ENCODE measurements at places on chromosomes 1 and 21. TPM values are rescaled to one million over a fixed set of nuclear protein-coding genes. Genes with fewer than 3 reads are reported as not detected.

DNA sequence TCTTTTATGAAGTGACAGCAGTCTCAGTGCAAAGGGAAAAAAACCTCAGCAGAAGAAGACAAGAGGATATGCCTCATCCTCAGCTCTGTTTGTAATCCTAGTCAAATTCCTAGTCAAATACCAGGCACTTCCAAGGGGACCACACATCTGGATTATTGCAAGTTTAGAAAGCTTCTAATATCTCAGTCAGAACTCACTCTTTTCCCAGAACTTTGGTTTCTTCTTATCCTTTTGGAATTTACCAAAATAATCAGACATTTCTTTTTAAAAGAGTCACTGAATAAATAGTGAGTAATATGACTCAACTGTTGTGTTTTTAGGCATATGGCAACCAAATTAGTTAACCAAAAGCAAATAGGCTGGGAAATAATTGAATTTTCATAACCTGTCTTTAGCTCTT lies 47.8 kb downstream of the PRRX1 start:
- DNase-seq = no peak

DNA sequence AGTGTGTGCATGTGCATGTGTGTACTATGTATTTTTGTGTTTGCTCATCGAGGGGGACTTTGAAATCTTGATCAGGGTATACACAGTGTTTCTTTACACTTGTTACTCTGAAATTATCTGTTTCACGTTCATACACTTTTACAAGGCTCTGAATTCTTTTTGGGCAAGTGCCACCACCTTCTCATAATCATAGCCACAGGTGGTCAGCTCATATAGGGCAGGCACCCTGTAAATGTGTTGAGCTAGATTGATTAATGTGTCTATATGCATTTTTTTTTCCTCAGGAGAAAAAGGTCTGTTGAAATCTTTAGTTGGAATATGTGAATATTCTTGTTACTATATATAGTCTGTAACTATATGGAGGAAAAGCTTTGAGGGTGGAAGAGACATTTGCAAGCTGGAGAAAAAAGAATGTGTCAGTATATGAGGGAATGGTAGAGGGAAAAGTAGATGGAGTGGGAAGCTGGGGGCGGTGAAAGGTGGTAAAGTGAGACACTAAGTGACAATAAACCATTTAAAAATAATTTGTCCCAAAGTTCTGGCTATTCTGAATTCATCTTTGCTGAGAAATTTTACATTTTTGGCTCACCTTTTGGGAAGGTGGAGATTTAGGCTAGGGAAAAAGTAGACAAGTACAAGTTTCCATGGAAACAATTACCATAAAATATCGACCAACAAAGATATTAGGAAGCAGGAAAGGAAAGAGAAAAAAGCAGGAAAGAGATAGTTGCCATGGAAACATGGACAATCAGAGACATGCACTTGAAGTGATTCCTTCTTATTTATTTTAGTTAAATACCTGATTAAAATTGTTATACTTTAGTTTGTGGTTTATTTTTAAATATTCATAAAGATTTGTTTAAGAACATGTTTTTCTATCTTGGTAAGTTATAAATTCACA lies 277.5 kb downstream of the PDE4B start:
- DNase-seq = no peak

- no peak for DNase-seq
These were observed 7.2 kb downstream of the PHGDH start for GRCh38 chr1:119718972-119719371.

- DNase-seq = no peak
These were observed 391.8 kb downstream of the MATN1 start for GRCh38 chr1:30331415-30332065.

- no peak for DNase-seq
These were observed 23.0 kb upstream of the GUCA2B start for GRCh38 chr1:42130061-42130660.

Gene ANGPTL7
- not detected for total RNA-seq

GRCh38 chr21:30148906-30149305 lies 17.7 kb downstream of the CLDN17 start:
- DNase-seq = no peak

DNA sequence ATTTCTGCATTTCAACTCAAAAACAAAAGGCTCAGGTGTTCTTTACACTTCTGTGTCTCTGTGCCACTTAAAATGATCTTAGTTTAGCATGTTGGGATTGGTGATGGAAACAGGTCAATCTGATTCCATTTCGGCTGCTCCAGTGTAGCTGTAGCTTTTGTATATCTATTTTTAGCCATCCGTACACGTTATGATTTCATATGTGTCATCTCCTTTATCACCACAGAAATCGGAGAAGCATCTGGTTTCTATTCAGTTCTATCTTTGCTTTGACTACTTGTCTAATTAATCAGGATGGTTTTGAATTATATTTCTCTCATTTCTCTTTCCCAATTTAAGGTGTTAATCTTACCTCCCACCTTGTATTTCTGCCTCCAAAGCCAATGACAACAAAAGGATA lies 41.1 kb downstream of the RGS21 start:
- no peak for DNase-seq

- no peak for DNase-seq
These were observed 3.8 kb upstream of the INKA2 start for GRCh38 chr1:111742938-111743549.

Gene RUNX1
- 10.6 TPM for total RNA-seq

Gene KIAA1614
- total RNA-seq = 0.20 TPM

Gene ZNF683
- total RNA-seq = not detected

Gene SFPQ
- total RNA-seq = 253 TPM

GRCh38 chr1:33111965-33112364 lies 31.0 kb downstream of the AZIN2 start:
- DNase-seq = no peak

Gene SLAMF6
- not detected for total RNA-seq

Gene PER3
- 0.92 TPM for total RNA-seq

Gene TMEM52
- total RNA-seq = 2.8 TPM

- DNase-seq = no peak
These were observed 228.8 kb downstream of the PBX1 start for GRCh38 chr1:164787834-164788231.

DNA sequence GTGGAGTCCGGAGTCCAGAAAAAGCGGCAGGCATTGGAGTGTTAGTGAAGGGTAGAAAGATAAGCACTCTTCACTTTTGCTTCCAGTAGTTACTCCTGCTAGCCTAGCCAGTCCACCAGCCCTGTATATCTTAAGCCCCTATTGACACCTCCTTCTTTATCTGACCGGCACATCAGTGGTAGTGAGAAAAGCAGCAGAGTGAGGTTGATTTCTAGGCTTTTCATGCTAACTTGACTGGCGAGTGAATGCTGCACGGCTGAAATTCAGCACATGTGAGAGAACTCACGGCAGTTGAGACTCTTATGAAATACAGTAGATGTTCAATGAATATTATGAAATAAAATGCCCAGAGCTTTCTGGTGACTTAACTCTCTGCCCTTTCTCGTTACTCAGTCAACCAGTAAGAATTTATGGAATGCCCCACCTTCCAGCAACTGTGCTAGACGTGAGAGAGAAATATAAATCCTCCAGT lies 128.2 kb downstream of the CACHD1 start:
- DNase-seq = peak; percentile 29

Gene TACSTD2
- total RNA-seq = not detected

GRCh38 chr1:1021010-1021919 lies 1.3 kb downstream of the AGRN start:
- no peak for DNase-seq

GRCh38 chr1:198660341-198661261 lies 21.8 kb downstream of the PTPRC start:
- no peak for DNase-seq

DNA sequence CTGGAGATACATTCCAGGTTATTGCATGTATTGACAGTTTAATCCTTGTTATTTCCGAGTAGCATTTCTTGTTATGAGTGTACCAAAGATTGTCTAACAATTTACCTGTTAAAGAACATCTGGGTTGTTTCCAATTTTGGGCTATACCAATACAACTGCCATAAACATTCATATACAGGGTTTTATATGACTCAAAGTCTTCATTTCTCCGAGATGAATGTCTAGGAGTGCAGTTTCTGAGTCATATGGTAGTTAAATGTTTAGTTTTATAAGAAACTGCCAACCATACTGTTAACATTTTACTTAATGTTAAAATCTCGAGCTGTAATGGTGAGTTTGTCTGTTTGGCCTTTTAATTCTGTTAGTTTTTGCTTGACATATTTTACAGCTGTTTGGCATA lies 10.0 kb downstream of the RAB4A start:
- no peak for DNase-seq

GRCh38 chr1:97505816-97506215 lies 415.0 kb downstream of the DPYD start:
- DNase-seq = no peak

DNA sequence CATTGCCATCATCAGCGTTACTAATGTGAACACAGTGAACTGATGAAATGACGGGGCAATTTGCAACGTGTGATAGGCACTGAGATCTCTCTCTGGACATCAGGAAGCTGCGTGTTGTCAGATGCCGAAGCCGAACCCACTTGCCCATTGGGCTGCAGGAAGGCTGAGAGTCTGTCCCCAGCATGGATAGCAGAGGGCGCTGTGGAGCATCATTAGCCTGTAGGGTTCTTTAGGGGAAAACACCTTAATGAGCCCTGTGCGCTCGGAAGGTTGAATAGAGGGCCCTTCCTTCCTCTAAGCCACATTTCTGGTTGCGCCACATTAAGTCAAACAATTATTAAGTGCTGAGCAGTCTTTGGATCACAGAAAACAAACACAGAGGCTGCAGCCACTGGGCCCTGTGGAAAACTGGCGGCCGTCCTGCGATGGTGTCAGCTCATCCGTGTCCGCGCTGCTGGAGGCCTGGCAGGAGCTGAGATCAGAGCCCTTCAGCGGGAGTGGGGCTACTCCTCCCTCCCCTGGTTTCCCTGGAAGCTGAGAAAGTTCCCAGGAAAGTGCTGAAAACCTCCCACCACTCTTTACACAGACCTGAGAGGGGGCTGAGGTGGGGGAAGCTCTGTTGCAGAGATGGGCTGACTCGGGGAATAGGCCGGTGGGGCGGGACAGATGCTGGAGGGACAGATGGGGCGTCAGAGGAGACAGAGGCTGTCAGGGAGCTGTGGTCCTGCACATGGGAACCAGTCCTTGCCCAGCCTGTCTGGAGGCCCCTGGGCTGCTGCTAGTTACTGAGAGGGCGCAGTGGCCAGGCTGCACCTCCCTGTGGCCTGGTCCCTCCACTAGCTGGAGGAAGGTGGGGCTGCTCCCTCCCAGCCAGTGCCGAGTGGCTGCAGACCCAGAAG lies 12.7 kb downstream of the TFF2 start:
- DNase-seq = peak; percentile 37

- DNase-seq = no peak
These were observed 73.2 kb downstream of the PRKACB start for GRCh38 chr1:84217239-84217638.

- DNase-seq = no peak
These were observed 736 bp downstream of the KCNC4 start for GRCh38 chr1:110210604-110211495.

DNA sequence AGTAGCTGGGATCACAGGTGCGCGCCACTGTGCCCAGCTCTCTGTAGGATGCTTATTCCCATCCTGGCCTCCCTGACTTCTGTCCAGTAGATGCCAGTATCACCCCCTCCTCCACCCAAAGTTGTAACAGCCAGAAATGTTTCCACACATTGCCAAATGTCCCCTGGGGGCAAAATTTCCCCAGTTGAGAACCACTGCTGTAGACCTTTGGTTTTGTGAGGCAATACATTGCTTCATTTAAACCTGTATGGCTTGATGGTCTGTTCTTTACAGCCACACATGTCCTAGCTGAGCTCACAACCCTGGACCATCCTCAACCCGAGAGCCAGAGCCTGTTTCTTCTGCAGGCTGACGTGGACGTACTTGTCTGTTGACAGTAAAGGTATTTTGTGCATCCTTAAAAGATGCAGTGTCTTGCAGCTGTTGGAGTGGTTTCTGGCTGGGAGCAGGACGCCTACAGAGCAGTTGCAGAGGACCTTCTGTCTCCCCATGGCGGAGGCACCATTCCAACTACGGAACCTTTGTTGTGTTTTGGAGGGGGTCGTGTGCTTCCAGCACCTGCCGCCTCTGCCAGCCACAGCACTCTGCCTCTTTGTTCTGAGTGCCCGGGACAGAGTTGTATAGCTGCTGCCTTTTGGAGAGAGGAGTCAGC lies 26.6 kb downstream of the DOP1B start:
- DNase-seq = no peak

Gene KIAA0040
- 5.0 TPM for total RNA-seq

Gene LMX1A
- not detected for total RNA-seq

DNA sequence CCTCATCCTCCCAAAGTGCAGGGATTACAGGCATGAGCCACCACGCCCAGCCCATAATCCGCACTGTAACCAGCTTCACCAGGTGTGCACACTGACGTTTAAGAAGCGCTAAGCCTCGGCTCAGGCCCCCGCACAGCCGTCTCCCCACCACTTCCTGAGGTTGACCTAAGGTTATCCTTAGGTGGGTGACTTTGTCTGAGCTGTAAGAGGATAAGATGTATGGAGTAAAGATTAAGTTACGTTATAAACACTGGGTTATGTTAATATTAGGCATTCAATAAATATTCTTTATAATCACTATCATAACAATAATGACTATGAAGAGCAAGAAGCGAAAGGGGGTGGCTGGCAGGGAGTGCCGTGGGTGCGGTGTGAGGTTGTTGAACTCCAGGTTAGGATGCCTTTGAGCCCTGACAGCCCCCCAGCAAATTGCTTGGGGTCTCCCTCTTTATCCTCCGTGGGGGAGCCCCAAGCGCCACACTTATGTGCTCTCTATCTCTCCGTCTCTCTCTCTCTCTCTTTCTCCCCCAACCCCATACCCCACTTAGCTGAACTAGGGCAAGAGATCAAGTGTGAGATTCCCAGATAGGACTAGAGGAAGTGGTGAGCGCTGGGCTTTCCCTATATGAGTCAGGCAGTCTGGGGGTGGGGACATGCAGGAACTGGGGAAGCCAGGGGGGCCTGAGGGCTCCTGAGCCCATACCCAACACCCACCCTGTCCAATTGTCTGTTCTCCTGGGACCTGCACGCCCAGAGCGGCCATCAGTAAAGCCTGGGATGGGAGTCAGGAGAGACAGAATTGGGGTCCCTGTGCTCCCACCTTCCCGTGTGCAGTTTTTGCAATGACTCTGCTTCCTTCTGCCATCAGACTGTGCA lies 7.6 kb downstream of the EFHD2 start:
- DNase-seq = no peak

DNA sequence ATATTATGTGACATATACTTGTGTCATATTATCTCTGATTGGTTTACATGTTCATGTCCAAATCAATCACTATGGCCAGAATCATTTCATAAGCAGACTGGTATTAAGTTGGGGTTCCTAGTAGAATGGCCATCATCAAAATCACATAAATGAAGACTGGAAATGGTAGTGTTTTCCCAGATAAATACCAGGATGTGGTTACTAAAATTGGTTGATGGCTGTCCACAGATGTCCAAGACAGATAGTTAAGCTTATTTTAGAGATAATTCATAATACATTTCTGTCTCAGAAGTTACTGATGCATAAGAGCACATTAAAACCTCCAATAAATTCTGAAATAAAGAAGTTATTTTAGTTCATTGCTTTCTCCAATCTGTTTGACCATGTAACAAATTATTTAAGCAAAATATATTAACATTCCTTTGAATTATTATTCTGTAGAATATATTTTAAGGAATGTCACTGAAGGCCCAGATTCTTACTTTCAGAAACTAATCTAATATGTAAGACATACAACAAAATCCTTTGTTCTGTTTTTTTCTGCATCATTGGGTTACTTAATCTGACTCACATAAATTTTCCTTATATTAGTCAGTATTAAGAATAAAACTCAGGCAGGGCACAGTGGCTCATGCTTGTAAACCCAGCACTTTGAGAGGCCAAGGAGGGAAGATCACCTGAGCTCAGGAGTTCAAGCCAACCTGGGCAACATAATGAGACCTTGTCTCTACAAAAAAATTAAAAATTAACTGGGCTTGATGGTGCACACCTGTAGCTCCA lies 483.9 kb downstream of the PTPRC start:
- DNase-seq = no peak
